Esophagus mucosa (tissue), 1 donor: ENCODE measurements at places on chromosomes 11 and 22.

- ATAC-seq = no peak
Measured at GRCh38 chr11:71117311-71117710, 135.1 kb downstream of the SHANK2 start.

DNA sequence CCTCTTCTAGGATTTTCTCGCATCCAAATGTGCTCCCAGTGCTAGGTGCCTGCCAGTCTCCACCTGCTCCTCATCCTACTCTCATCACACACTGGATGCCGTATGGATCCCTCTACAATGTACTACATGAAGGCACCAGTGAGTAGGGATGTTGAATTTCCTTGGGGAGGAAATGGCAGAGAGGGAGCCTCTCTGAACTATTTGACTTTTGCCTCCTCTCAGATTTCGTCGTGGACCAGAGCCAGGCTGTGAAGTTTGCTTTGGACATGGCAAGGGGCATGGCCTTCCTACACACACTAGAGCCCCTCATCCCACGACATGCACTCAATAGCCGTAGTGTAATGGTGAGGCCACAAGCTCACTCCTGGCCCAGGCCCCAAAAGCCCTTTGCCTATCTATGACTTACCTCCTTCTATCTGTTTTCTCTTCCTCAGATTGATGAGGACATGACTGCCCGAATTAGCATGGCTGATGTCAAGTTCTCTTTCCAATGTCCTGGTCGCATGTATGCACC is 2.5 kb downstream of the TAF10 start:
- no peak for ATAC-seq

GRCh38 chr11:16410479-16410878 is 54.1 kb upstream of the SOX6 start:
- ATAC-seq = peak; percentile 76

- ATAC-seq = no peak
Measured at GRCh38 chr11:15923183-15923582, 433.2 kb downstream of the SOX6 start.

DNA sequence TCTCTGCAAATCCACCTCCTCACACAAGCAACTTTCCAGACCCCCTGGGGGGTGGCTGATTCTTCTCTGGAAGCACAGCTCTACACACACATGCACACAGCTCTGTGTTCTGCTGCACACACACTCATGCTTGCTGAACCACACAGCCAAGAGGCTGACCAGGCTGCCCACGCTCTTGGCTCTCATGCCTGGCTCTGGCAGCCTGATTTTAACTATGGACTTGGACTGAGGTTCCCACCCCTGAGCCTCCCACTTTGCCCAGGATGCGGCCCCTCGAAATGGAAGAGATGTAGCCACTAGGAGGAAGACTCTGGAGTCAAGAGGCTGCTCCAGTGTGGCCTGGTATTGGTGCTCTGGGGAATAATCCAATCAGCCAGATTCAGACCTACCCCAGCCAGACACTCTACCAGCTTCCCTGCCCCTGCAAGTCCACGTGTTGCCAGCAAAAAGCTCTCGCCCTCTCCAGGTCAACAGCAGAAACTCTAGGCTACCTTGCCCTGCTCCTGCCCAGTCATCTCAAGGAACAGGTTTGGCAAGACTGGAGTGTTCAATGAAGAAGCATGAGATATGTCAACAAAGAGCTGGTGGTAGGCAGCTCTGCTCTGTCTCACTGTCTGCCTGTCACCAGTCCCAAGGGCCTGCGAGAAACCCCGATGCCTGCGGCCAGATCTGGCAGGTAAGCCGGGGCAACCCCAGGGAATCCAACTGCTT is 8.8 kb upstream of the CASTOR1 start:
- peak; percentile 83 for ATAC-seq

DNA sequence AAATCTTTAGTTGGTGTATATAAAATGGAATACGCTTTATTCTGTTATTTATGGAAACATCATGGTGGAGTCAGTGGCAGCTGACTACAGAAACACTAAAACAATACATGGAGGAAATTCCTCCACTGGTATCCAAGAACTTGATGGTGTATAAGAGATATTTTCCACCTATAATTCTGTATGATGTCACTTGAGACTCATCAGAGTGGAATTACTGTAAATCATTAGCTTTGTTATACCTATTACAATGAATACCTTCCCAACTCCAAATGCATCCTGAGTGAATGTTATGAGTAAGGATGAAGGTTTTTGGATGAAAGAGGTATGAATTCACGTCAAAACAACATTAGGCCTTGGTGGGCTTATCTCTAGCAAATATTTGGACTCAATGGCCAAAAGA is 258.5 kb upstream of the SORL1-AS1 start:
- no peak for ATAC-seq

DNA sequence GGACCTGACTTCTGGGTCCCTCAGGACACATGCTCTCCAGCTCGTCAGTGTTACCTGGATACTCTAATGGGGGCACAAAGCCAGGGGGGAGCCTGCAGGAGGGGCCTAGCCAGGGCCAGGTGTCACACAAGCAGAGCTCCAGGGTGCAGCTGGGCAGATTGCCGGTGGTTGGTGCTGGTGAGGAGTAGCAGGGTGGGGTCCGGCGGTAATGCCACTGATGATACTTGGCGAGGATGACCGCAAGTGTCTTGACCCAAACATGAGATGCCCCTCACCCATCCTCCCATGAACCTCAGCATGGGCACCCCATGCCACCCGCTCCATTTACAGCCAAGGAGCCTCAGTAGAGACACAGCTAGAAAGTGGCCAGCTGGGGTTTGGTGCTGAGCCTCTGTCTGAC is 15.1 kb upstream of the KCNQ1OT1 start:
- no peak for ATAC-seq

DNA sequence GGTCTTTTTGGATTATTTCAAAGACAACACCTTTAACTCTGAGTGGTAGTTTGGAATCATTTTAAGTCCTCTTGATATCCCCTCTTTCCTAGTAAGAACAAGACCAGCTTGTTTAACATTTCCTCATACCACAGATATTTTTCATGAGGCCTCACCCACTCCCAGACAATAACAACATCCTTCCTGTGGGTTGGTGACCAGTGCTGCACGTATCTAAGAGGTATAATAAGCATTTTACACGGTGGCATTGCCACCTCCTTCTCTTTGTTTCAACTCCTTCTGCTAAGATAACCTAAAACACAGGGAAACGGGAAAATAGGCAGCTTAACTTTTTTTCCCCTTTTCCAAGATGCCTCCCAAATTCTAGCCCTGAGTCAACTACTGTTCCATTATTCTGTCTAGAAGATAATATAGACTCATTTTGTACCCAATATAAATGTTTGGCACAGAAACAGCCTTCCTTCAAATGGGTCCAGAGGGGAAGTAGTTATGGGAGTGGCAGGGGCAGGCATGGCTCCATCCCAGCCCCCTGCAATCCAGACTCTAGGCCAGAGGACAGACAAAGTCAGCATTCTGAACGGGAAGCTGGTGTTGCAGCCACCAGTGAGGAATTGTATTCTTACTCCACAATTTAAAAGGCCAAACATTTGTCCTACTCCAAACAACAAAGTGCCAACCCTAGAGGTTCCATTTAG is 28.5 kb downstream of the MAML2 start:
- ATAC-seq = peak; percentile 82

- ATAC-seq = no peak
Measured at GRCh38 chr11:65622011-65622410, 6.4 kb downstream of the PCNX3 start.

GRCh38 chr11:107704451-107704850 is 7.4 kb downstream of the SLN start:
- ATAC-seq = no peak

- no peak for ATAC-seq
Measured at GRCh38 chr11:45333001-45333971, 47.1 kb upstream of the SYT13 start.

- ATAC-seq = no peak
Measured at GRCh38 chr11:119187123-119187892, 2.0 kb downstream of the NHERF4 start.

DNA sequence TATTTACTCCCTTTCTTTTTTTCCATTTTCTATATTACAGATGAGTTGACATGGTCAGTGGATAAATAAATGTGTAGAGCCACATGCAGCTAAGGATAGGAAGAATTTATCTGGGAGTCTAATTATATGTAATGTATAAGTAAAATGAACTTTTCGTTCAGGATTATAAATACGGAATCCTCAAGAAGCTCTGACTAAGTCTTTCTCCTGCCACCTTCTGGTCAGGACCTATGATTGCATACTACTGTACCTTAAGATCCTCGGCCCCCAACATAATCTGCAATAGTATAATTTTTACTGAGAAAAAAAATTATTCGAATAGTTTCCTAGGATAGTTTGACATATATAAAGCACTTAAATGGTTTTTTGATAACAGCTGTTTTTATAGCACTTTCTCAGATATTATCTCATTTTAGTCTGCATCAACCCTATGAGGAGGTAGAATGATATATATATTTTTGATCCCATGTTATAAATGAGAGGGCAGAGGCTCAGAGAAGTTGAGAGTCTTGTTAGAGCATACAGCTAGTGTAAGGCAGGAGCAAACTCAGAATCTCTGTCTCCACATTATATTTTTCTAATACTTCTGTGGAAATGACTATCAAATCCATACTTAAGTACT is 36.1 kb downstream of the CCDC90B start:
- ATAC-seq = peak; percentile 53

GRCh38 chr11:64754919-64755662 is 4.7 kb downstream of the PYGM start:
- ATAC-seq = no peak

GRCh38 chr11:12592283-12592682 is 81.9 kb upstream of the TEAD1 start:
- ATAC-seq = no peak

- no peak for ATAC-seq
Measured at GRCh38 chr22:19799322-19800190, 39.0 kb downstream of the TBX1 start.

- ATAC-seq = no peak
Measured at GRCh38 chr22:44585559-44586350, 87.7 kb upstream of the RTL6 start.

DNA sequence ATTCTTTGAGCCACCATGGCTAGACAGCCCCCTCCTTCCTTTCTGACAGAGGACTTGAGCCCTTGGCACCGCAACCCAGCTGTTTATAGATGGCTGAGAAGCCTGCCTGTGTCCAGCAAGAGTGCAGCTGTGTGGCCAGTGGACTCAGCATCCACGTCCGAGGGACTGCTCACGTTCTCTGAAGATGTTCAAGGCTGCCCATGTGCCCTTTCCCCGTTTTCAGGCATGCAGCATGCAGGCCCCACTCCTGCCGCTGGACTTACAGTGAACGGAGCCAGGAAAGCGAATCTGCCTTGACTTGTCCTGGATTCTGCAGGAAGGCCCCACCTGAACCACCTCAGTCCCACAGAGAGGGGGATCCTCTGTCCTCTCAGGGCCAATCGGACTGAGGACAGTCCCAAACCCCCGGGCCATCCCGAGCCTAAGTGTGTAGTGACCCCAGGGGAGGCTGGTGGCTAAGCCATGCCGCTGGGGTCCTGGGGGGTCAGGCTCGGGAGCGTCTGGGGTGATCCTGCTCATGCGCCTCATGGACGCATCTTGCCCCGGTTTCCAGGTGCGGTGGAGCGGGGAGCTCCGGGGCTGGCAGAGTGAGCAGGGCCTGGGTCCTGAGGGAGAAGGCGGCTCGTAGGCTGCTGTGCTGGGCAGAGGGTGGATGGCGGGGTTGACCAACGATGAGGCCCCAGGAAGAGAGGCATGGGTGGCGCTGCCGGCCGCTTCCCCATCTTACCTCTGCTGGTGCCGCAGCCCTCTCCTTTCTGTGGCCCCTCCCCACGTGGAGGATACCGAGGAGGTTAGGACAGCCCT is 170.7 kb downstream of the CTTN start:
- ATAC-seq = no peak

- ATAC-seq = peak; percentile 90
Measured at GRCh38 chr11:107545101-107545514, 20.4 kb downstream of the ALKBH8 start.

DNA sequence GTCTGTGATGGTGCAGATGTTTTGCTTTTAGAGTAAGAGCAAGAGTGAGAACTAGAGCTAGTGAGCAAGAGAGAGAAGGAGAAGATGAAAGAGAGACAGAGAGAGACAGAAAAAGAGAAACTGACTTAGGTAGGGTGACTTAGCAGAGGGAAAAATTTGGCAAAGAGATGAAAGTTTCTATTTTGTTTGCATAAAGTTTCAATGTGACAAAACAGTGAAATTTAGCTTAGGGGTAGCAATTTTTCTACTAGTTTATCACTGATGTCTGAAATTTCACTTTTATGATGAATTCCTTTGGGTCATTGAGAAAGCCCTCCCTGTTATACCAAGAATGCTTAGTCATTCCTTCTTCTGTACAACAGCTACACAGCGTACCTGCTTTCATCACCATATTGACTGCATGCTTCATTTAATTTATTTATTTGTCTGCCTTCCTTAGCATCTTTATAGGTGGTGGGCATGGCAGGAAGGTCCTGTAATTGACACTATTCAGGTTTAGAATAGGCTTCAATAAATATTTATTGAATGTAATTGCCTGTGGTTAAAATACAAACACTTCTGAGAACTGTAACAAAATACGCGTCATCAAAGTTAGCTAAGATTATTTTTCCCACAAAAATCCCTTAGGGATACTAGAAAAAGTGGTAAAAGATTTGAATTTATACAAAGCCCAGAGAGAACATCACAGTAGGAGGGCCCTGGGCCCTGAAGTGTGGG is 19.9 kb upstream of the CTSC start:
- no peak for ATAC-seq

GRCh38 chr11:46222490-46223251 is 54.8 kb upstream of the CREB3L1 start:
- no peak for ATAC-seq

DNA sequence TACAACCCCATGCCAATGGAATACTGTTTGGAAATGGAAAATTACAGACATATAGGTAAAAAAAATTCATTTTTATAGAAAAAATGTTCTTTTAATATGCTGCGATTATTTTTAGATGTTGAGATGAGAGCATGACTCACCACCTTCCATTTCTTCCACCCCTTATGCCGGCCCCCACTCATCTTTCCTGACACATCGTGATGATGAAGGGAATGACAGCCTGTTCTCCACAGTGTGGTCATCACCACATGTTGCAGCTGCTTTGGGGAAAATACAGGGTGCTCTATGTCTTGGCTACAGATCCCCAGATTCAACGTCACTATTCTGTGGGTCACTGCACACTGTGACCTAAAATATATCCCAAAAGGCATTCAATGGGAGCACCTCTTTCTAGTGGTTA is 916.2 kb downstream of the METTL15 start:
- no peak for ATAC-seq

- ATAC-seq = no peak
Measured at GRCh38 chr22:48083502-48083901, 1321.1 kb downstream of the TBC1D22A start.

GRCh38 chr22:28706845-28707244 is 27.2 kb upstream of the TTC28 start:
- no peak for ATAC-seq
